ENCODE measurements at places on chromosomes 16 and 17.

DNA sequence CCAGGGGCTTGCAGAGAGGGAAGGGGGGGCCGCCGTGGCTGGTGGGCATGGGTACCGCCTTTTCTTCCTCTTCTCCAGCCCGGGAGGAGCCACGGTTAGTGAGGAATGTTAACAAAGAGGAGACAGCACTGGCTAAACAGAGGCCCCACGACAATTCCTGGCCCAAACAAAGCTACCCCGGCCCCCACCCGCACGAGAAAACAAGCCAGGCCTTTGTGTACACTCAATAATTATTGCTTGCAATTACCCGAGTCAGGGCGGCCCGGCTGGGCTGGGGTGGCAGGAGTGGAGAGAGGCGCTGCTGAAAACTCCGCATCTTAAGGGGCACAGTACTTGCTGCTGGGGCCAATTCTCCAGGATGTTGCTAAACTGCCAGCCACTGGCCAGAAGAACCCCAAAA, 56.4 kb downstream of the IRX5 start:
- no peak for DNase-seq

DNA sequence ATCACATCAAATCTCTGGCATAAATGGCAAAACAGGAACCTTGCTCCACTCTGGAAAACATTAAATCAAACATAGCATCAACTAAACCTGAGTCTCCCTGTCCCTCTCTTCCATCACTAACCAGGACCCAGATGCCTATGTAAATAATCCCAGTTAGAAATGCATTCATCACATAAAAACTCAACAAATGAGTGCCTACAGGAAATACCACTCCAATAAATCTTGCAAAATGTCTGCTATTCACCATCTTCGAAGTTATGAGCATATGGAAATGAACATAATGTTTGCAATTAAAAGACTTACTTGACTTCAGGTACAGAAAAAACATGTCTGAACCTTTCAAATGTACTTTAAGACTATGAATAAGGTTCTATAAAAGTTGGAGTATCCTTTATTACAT, 425.0 kb downstream of the CDH11 start:
- DNase-seq, result no peak

- DNase-seq, result no peak
Measured at GRCh38 chr17:1577182-1577581, 14.6 kb upstream of the PITPNA start.

DNA sequence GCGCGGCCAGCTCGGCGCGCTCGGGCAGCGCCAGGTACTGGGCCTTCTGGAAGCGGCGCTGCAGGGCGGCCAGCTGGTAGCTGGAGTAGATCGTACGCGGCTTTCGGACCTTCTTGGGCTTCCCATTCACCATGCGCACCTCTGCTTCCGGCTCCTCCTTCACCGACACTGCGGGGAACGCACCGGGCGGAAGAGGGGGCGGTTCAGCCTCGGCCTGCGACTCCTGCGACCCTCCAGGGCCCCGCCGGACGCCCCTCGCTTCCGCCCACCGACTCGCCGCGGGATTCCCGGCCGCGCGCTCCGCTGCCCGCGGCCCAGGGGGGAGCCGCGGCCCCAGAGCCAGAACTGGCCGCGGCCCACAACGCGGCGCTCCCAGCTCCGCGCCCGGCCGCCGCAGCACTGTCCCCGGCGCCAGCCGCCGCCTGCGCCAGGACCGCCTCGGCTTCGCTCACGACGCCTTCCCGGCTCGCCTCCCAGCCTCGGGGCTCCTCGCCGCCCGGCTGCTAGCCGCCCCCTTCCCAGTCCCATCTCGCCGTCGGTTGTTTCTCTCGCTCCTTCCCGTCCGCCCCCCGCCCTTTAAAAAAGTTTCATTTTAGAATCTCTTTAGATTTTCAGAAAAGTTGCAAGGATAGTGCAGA, 1.5 kb downstream of the DLX3 start:
- DNase-seq, result no peak

- no peak for DNase-seq
Measured at GRCh38 chr16:21242756-21243155, 9.3 kb downstream of the ANKS4B start.

DNA sequence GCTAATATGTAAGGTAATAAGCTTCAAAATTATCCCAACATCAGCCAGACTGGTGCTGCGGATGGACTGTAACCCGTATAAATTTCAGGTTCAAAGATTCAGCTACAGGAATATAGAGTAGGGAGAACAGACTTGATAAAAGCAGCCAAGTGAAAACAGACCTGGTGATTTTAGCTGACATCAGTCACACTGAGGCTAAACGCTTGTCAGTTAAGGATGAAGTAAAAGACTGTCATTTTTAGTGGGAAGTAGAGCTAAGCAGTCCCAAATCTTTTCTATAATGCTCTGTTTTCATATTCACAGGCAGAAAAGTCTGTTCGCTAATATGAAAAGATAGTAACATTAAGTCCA, 35.4 kb downstream of the CMTM4 start:
- DNase-seq, result no peak

- no peak for DNase-seq
Measured at GRCh38 chr17:31435581-31435980, 44.1 kb downstream of the RAB11FIP4 start.

DNA sequence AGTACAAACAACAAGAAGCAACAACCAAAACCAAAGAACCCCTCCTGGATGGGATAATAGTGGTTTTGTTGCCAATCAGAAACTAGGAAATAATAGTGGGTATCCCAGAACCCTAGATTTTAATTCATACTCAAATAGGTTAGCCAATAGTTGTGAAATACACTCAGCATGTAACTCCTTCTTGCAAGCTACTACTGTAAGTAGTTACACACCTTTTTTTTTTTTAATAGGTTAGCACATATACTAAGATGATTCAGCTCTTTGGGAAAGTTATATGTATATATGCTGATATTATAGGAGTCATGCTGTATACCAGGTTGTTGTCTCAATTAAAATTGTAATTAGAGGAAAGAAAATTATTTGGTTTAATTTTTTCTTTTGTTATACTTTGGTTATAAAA, 92.5 kb upstream of the HAS3 start:
- DNase-seq, result no peak

- DNase-seq, result no peak
Measured at GRCh38 chr16:73480381-73480780, 432.5 kb upstream of the ZFHX3 start.

- DNase-seq, result no peak
Measured at GRCh38 chr16:51388516-51388951, 237.5 kb upstream of the SALL1 start.

- DNase-seq, result no peak
Measured at GRCh38 chr16:70659546-70659945, 13.2 kb downstream of the IL34 start.

DNA sequence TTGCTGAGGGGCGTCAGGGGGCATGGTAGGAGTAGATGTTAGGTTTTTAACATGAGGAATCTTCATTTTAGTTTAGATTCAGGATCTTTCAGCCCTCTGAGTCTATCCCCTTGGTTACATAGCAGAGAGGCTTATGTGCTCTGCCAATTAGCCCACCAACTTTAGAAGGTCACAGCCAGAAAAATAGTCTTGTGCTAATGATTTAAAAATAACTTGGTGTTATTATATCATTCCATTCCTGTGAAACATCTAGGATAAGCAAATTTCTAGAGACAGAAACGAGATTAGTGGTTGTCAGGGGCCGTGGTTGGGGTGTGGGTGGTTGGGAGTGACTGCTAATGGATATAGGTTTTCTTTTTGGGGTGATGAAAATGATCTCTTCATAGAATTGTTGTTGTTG, 183.7 kb downstream of the SNX29 start:
- no peak for DNase-seq

- DNase-seq, result no peak
Measured at GRCh38 chr17:7587420-7588151, 2.3 kb downstream of the SOX15 start.

- DNase-seq, result no peak
Measured at GRCh38 chr17:81394377-81394920, 808 bp upstream of the BAHCC1 start.

- DNase-seq, result no peak
Measured at GRCh38 chr17:29571883-29572681, 3.6 kb downstream of the TP53I13 start.

DNA sequence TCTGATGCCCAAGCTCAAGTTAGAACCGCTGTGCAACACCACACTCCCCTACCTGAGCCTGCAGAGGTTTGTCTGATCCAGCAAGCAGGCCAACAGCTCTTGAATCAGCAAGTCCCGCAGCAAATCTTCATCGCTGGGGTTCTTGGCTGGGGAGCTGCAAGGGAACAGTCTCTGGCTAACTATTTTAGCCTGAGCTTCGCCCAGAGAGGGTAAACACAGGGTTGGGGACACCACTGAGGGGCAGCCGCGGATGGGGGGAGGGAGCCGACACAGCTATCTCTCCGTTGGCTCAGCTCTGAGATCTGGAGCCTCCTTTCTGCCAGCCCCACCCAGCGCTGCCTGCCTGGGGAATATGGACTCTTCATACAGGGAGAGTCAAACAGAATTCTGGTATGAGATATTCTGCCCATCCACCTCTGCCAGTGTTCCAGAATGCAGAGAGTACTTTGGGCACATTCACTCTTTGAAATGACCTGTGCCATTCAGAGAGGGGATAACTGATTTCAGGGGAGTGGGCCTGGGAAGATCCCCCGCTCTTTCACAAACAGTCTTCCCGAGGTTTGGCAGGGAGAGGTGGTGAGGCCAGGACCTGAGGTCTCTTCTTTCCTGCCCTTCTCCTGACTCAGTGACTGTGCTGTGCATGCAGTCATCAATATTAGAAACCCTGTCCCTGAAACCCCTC, 7.4 kb downstream of the GIP start:
- no peak for DNase-seq

GRCh38 chr16:29825145-29826044, 5.1 kb downstream of the MVP start:
- DNase-seq, result no peak

DNA sequence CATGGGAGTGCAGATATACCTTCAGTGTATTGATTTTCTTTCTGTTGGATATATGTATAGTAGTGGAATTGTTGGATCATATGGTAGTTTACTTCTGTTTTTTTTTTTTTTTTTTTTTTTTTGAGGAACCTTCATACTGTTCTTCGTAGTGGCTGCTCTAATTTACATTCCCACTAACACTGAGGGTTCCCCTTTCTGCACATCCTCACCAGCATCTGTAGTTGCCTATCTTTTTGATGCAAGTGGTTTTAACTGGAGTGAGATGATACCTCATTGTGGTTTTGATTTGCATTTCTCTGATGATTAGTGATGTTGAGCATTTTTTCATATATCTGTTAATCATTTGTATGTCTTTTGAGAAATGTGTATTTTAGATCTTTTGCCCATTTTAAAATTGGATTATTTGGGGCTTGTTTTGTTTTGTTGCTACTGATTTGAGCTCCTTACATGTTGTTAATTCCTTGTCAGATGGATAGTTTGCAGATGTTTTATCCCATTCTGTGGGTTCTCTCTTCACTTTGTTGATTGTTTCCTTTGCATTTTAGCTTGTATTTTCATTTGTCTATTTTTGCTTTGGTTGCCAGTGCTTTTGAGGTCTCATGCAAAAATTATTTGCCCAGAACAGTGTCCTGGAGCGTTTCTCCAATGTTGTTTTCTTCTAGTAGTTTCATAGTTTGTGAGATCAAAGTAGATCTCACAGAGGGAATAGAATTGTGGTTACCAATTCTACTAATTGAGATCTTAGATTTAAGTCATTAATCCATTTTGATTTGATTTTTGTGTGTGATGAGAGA, 25.0 kb upstream of the BCAS3 start:
- no peak for DNase-seq

DNA sequence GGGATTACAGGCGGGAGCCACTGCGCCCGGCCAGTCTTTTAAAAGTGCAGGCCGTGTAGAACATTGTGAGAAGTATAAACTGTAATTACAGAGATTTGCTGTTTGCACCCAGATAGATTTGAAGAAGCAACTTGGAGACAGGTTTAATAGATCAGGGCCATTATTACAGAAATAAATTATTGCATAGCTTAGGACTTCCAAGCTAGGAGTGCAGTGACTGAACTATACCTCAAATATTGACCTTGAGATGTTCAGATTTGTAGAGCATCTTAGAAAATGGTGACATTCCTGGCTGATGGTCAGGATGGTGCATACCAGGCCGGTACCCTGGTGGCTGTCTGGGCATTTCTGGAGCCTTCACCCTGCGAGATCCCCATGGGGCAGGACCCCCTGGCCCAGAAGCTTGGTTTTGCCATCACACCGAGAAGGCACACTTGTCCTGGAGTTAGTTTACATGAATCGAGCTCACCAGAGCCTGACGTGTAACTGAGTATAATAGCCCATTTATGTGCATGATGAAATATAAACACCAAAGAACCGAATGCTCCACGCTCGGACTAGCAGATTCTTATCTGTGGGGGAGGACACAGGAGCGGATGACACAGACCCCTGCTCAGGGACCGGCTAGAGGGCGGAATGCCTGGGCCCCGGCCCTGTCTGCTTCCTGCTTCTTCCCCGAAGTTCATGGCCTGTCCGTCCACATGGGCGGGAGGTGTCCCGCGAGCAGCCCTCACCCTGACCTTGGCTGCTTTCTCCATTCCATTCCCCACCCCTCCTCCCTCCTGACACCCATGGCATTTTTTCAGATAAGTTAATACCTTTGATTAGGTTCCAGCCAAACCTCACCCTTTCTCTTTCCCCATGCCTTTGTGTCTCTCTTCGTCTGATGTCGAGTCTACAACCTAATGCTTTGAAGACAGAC, 32.1 kb downstream of the CCDC40 start:
- DNase-seq, result no peak

- no peak for DNase-seq
Measured at GRCh38 chr16:51900221-51900780, 646.6 kb downstream of the TOX3 start.

- DNase-seq, result no peak
Measured at GRCh38 chr17:76726776-76727718, at the start of gene METTL23. Gene METTL23, plus strand, starts transcription at chr17:76726839. Its CDS starts 2,872 bp downstream, at chr17:76729711.

DNA sequence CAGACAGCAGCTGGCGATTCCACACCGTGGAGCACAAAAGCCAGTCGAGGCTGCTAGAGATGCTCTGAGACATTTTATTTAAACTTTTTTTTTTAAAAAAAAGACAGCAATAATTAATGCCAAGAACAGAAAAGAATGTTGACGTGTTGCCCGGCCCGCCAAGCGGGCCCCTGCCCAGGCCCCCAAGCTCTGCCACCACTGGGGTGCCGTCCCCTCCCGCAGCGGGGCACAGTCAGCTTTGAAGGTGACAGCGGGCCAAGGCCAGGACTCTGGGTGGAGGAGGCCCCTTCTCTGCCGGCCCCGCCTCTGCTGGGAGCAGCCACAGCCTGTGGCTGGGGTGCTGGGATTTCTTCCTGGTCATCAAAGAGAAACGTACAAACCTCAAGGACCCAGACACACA, 9.8 kb downstream of the RNF166 start:
- DNase-seq, result no peak

GRCh38 chr17:72614871-72615626, 477.4 kb downstream of the SLC39A11 start:
- DNase-seq, result no peak
